ENCODE measurements at places on chromosomes 13 and 19.
A peak's percentile ranks its signal among the peaks of the same experiment; 100 is the strongest.

- H3K27ac ChIP-seq: no peak overlapping the region
- no peaks in the 10 kb centered on the region for H3K4me1 ChIP-seq
- H3K27me3 ChIP-seq: no peaks in the 10 kb centered on the region
- no peak for DNase-seq
Observed at GRCh38 chr13:83298617-83299016, 583.7 kb downstream of the SLITRK1 start.

DNA sequence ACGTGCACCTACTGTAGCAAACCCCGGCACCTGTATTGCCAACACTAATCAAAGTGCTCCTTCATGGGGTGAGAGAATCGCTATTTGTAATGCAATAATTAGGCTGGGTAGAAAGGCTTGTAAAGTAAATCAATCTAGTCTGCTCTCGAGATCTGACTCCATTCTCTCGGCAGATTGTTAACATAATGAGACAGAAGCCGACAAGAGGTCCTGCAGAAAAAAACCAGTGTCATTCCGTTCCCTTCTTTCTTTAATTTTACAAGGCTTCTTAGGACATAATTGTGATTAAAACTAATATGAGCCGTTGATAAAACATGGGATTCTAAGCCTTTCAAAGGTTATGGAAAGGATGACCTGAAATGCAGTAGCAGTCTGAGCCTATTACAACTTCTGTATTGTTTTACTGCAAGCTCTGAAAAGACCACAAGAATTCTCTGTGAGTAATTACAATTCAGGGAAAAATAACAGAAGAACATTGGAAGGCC, 530.0 kb downstream of the PCDH9 start:
- H3K4me3 ChIP-seq: no peak overlapping the region
- no peaks in the 10 kb centered on the region for H3K4me1 ChIP-seq
- H3K27ac ChIP-seq: no peak overlapping the region
- no peak for DNase-seq
- no peaks in the 10 kb centered on the region for H3K36me3 ChIP-seq
- no peaks in the 10 kb centered on the region for H3K27me3 ChIP-seq

GRCh38 chr13:112814905-112815585, 125.2 kb downstream of the ATP11A start:
- no peak for DNase-seq
- H3K27me3 ChIP-seq: no peaks in the 10 kb centered on the region
- H3K4me3 ChIP-seq: no peak overlapping the region
- no peaks in the 10 kb centered on the region for H3K4me1 ChIP-seq

GRCh38 chr13:36251526-36251925, 37.2 kb upstream of the SOHLH2 start:
- no peak overlapping the region for H3K27ac ChIP-seq
- DNase-seq: no peak
- H3K4me3 ChIP-seq: no peak overlapping the region
- H3K4me1 ChIP-seq: no peaks in the 10 kb centered on the region

GRCh38 chr13:23899555-23899954, 2.3 kb upstream of the C1QTNF9B start:
- no peaks in the 10 kb centered on the region for H3K36me3 ChIP-seq
- H3K27ac ChIP-seq: no peak overlapping the region
- DNase-seq: no peak

DNA sequence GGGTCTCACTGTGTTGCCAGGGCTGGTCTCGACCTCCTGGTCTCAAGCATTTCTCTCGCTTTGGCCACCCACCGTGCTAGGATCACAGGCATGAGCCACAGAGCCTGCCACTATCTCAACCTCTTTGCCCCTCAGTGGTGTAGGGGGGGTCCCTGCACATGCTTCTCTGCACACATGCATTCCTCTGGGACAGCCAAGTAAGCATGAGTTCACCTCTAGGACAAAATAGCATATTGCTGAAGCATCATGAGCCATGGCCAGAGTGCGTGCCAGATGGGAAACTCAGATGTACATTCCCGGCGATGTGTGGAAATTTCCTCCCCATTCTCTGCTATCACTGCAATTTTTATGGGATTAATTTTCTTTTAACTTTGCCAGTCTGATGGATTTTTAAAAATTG, 23.1 kb downstream of the CHAF1A start:
- H3K27me3 ChIP-seq: no peaks in the 10 kb centered on the region
- no peaks in the 10 kb centered on the region for H3K4me1 ChIP-seq
- H3K36me3 ChIP-seq: peaks cover 81% of the 10 kb centered on the region
- H3K27ac ChIP-seq: no peak overlapping the region
- no peak overlapping the region for H3K4me3 ChIP-seq
- no peak for DNase-seq

- DNase-seq: no peak
- H3K27me3 ChIP-seq: no peaks in the 10 kb centered on the region
- H3K36me3 ChIP-seq: no peaks in the 10 kb centered on the region
- no peak overlapping the region for H3K27ac ChIP-seq
- H3K4me1 ChIP-seq: no peaks in the 10 kb centered on the region
- no peak overlapping the region for H3K4me3 ChIP-seq
Observed at GRCh38 chr13:89968470-89968869, 1379.0 kb upstream of the MIR17HG start.

GRCh38 chr19:29376855-29377354, 148.9 kb upstream of the VSTM2B start:
- DNase-seq: no peak
- H3K27me3 ChIP-seq: no peaks in the 10 kb centered on the region
- no peaks in the 10 kb centered on the region for H3K4me1 ChIP-seq
- H3K36me3 ChIP-seq: no peaks in the 10 kb centered on the region
- H3K27ac ChIP-seq: no peak overlapping the region

DNA sequence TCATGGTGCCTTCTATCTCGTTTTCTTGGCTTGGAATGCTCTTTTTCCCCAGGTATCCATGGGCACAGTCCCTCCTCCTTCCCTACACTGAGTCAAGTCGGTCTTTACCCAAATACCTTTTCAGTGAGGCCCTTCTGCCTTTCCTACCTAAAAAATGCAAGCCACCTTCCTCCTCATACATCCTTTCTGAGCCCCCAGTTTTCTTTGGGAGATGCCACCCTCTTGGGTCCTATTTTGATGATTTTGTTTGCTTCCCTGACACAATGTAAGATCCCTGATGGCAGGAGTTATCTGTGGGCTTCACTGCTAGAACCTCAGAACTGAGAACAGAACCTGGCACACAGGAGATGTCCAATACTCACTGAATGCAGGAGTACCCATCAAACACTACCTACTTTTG, 22.3 kb downstream of the NLRP13 start:
- no peaks in the 10 kb centered on the region for H3K27me3 ChIP-seq
- H3K36me3 ChIP-seq: no peaks in the 10 kb centered on the region
- no peaks in the 10 kb centered on the region for H3K4me1 ChIP-seq
- H3K4me3 ChIP-seq: no peak overlapping the region

DNA sequence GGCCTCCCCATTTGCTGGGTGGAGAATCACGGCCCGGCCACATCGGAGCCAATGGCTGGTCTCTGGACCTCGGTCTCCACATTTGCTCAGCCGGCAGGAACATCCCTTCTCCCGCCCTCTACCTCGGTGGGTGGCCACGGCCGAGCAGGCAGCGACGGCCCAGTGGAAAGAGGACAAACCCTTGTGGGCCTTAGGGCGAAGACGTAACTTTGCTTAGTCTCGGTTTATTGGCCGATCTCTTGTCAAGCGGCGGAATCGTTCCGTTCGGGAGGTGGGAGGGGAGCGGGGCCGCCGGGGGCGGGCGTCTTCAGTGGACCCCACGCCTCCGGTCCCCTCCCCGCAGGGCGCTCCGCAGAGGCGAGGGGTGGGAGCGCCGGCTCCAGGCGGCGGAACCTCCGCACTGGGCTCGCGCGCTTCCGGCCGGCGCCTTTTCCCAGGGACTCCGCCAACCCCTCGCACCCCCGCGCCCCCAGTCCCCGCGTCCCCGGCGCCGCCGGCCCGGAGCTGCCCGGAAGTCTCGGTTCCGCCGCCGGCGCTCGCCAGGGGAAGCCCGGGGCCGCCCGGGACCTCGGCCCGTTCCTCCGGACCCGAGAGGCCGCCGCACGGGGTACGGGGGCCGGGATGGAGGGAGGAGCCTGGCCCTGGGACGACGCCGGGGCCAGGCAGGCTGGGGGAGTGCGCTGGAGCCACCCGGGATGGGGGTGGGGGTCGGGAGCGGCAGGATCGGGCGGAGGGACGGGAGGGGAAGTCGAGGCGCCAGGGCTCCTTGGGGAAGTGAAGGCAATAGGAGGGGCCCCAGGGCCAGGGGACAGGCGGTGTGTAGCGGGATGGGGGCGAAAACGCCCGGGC, at the start of gene ZNF580:
Gene ZNF580, plus strand, starts transcription at position 426 of the 849 bp plus-strand sequence. CDS start 1,507 bp downstream, outside the sequence.
- peak within 1 kb of the TSS; percentile 89 for H3K27ac ChIP-seq
- H3K4me1 ChIP-seq: peaks cover 4% of the 10 kb centered on the region
- peaks cover 16% of the 10 kb centered on the region for H3K36me3 ChIP-seq
- no peak for DNase-seq
- H3K4me3 ChIP-seq: peak within 1 kb of the TSS; percentile 47

- H3K27me3 ChIP-seq: no peaks in the 10 kb centered on the region
- no peak overlapping the region for H3K4me3 ChIP-seq
- no peak overlapping the region for H3K27ac ChIP-seq
Observed at GRCh38 chr19:33465371-33465770, 56.2 kb downstream of the PEPD start.

GRCh38 chr13:46686171-46686570, 110.8 kb downstream of the ESD start:
- peaks cover 29% of the 10 kb centered on the region for H3K36me3 ChIP-seq
- H3K27me3 ChIP-seq: no peaks in the 10 kb centered on the region
- H3K4me3 ChIP-seq: no peak overlapping the region
- no peak for DNase-seq
- H3K27ac ChIP-seq: no peak overlapping the region
- peaks cover 4% of the 10 kb centered on the region for H3K4me1 ChIP-seq

GRCh38 chr19:48123907-48124651, 13.5 kb upstream of the PLA2G4C start:
- no peak for DNase-seq
- H3K36me3 ChIP-seq: peaks cover 46% of the 10 kb centered on the region
- H3K27me3 ChIP-seq: no peaks in the 10 kb centered on the region
- H3K4me1 ChIP-seq: peaks cover 22% of the 10 kb centered on the region

- no peak overlapping the region for H3K4me3 ChIP-seq
- H3K27ac ChIP-seq: no peak overlapping the region
- H3K4me1 ChIP-seq: no peaks in the 10 kb centered on the region
- no peaks in the 10 kb centered on the region for H3K27me3 ChIP-seq
Observed at GRCh38 chr13:99366075-99366987, 59.1 kb upstream of the GPR183 start.

DNA sequence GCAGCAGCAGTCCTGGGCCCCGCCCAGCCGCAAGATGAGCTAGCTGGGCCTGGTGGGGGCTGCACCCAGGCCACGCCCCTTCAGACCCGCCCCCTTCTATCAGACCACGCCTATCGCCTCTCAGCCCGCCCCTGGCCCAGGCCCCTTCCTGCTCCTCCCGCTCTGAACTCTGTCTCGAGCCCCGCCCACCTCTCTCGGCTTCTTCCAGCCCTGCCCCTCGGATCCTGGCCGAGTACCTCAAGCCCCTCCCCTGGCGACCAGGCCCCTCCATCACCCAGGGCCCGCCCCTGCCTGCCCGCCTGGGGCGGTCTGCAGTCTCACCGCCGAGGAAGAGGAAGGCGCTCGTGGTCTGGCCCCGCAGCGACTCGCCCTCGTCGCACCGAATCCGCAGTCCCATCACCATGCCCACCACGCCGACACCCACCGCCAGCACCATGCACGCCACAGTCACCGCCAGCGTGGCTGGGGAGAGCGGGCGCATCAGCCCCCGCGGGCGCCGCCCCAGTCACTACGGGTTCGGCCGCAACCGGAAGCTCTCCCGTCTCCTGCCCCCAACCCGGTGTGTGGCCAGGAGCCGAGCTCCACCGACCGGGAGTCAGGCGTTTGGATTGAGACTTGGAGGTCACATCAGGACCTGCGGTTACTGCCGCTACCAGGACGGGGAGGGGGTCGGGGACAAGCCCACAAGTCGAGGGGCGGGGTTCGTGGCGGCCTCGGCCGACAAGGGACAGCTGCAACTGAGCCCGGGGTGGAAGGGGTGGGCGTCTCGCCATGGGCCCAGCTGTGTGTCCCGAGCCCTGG, 1.0 kb downstream of the CLDND2 start:
- peak overlapping the region; percentile 76 for H3K27ac ChIP-seq
- no peaks in the 10 kb centered on the region for H3K36me3 ChIP-seq
- H3K27me3 ChIP-seq: no peaks in the 10 kb centered on the region
- H3K4me3 ChIP-seq: peak overlapping the region; percentile 52
- peaks cover 17% of the 10 kb centered on the region for H3K4me1 ChIP-seq

- H3K4me3 ChIP-seq: peak overlapping the region; percentile 60
- H3K4me1 ChIP-seq: peaks cover 28% of the 10 kb centered on the region
- H3K27me3 ChIP-seq: no peaks in the 10 kb centered on the region
- H3K27ac ChIP-seq: peak overlapping the region; percentile 98
- no peak for DNase-seq
- peaks cover 17% of the 10 kb centered on the region for H3K36me3 ChIP-seq
Observed at GRCh38 chr19:14530506-14530905, 1.1 kb downstream of the TECR start.

DNA sequence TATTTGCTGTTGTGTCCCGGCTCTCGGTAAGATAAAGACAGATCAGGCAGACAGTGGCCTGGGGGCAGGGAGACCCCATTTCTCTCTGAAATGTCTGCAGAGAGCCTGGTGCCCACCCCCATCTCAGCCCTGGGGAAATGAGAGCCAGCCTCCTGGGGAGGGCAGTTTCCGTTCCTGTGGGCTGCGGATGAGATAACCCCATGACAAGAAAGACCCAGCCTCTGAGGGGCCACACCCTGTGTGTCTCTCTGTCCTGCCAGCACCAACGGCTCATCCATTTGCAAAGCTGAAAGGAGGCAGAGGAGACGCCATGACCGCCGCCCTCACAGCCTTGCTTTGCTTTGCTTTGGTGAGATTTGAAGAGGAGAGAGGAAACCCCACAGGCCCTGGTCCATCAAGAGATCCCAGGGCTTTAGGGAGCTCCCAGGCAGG, 28.1 kb upstream of the KIR3DL3 start:
- no peaks in the 10 kb centered on the region for H3K27me3 ChIP-seq
- no peak overlapping the region for H3K27ac ChIP-seq
- no peak for DNase-seq

DNA sequence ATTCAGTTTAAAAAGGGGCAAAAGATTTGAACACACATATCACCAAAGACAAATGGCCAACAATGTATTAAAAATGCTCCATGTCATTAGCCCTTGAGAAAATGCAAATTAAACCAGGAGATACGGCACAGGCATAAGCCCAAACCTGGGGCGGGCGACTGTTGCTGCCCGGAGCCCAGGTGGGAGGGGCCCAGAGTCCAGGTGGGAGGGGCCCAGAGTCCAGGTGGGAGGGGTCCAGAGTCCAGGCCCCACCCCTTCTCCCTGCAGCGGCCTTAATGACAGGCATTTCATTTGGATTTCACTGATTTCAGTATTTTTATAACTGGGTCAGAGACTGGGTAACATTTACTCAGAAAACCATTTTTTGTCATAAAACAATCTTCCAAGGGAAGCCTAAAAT, 78.2 kb downstream of the RASA3 start:
- H3K27ac ChIP-seq: no peak overlapping the region
- DNase-seq: no peak
- H3K4me3 ChIP-seq: no peak overlapping the region
- no peaks in the 10 kb centered on the region for H3K27me3 ChIP-seq
- H3K36me3 ChIP-seq: no peaks in the 10 kb centered on the region
